ENCODE measurements at places on chromosomes 1 and 21.

- DNase-seq: no peak
These were observed 9.2 kb upstream of the GJB5 start for GRCh38 chr1:34745666-34746065.

- DNase-seq: no peak
These were observed 67.9 kb upstream of the ARID1A start for GRCh38 chr1:26627954-26628353.

DNA sequence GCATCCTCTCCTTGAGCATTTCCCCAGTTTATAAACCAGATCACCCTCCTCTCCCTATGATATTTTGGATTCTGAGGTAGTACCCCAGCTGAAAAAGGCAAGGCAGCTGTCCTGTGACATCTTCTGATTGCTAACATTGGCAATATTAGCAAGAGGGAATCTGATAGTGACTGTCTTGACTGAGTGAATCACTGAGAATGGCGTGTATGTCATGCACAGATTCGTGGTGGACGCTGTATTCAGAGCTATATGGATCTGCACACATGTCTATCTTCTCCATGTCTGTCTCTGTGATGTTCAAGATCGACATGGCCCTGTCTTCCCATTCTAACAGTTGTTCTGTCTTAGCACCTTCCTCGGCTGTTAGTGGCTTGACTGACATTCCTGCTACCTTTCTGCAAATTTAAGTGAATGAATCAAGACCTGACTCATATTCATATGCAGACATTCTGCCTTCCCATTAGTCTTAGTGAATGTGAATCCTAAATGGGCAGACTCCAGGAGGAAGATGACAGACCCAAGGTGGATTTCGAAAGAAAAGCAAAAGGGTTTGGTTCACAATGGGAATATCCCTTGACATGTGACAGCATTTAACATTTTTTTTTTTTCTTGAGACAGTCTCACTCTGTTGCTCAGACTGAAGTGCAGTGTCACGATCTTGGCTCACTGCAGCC lies 97.7 kb downstream of the PGBD5 start:
- DNase-seq: no peak

GRCh38 chr1:238254935-238255334 lies 364.2 kb upstream of the ZP4 start:
- no peak for DNase-seq

- no peak for DNase-seq
These were observed 176.6 kb downstream of the VPS13D start for GRCh38 chr1:12406211-12407021.

- DNase-seq: no peak
These were observed 22.0 kb upstream of the RCAN1 start for GRCh38 chr21:34636961-34637360.

GRCh38 chr1:212515329-212515760 lies 82.6 kb downstream of the NENF start:
- DNase-seq: no peak

DNA sequence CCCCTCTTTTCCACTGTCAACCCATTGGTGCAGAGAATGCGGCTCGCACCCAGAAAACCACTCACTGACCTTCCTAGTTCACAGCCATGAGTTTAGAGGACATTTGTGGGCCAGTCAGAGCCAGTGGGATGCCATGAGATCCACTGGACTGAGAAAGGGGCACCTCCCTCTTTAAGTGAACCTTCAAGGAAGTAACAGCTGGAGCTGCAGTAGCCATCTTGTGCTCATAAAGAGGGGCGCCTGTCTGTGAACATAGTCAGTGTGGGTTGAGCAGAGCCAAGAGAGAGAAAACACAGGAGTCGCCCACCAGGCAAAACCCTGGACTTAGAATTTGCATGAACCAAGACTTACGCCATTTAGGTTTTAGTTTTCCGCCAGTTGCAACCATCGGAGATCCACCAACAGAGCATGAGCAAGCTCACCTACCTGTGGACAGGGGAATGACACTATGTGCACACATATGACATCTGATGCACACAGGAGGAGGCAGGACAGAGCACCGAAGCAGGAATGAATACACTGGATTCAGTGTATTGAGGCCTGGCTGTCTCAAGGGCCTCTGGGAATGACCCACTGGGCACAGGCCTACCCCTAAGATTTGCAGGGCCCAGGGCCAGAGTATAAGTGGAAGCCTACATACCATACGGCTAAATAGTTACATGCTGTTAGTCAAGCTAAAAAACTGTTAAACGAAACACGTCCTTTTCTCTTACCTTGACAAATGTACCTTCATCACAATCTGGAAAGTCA lies 151.6 kb downstream of the GRIK3 start:
- DNase-seq: no peak

GRCh38 chr21:34960687-34961086 lies 88.4 kb downstream of the RUNX1 start:
- DNase-seq: no peak

DNA sequence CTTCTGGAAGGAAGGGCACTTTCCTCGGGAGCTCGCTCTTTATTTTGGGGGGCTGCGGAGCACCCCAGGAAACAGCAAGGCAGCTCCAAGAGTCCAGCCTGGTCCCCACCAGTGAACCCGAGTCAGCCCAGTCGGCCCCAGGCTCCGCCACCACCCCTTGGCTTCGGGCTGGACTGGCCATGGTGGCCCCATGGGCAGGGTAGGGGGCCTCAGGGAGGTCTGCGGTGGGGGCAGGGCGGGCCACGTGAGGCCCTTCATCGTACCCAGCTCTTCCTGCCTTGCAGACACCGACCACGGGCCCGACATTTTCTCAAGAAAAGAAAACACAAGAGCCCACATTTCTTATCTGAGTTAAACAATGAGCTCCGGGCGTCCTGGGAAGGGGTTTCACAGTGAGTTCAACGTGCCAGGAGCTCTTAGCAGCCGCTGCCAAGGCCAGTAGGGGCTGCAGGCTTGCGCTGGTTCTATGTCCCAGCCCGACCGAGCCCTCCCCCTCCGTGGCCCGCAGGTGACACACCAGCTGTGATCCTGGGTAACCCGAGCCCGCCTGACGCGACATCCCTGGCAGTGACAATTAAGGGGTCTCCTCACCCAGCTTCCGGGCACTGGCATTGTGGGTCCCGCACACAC lies 66.2 kb downstream of the PRDM16 start:
- DNase-seq: no peak

- peak; percentile 17 for DNase-seq
These were observed 246.2 kb downstream of the NPHP4 start for GRCh38 chr1:5745800-5746610.

DNA sequence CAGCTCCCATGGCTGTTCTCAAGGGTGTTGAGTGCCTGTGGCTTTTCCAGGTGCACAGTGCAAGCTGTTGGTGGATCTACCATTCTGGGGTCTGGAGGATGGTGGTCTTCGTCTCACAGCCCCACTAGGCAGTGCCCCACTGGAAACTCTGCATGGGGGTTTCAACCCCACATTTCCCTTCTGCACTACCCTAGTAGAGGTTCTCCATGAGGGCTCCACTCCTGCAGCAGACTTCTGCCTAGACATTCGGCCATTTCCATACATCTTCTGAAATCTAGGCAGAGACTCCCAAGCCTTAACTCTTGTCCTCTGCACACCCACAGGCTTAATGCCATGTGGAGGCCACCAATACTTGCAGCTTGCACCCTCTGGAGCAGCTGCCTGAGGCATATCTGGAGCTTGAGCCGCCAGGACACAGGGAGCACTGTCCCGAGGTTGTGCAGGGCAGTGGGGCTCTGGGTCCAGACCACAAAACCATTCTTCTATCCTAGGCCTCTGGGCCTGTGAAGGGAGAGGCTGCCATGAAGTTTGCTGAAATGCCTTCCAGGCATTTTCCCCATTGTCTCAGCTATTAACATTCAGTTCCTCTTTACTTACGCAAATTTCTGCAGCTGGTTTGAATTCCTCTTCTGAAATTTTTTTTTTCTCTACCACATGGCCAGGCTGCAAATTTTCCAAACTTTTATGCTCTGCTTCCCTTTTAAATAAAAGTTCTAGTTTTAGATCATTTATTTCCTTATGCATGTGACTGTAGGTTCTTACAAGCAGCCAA lies 8.8 kb upstream of the CAPN8 start:
- DNase-seq: no peak

DNA sequence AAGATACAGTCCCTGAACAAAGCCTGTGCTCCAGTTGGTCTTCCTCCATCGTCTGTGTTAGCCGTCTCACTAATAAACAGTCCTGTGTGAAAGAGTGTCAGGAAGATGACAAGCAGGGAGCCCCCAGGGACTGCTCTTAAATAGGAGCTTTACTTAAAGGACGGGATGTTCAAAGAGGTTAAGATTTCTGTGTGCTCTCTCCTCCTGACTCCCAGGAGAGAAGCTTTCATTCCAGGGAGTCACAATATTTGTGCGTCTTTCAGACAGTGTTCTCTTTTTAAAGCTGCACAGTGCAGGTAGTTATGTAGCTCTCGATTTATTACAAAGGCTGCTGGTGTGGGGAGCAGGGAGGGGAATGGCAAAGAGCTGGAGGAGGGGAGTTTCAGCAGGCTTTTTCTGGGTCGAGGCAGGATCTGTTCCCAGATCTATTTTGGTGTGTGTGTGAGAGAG lies 43.5 kb downstream of the STYXL2 start:
- DNase-seq: no peak

DNA sequence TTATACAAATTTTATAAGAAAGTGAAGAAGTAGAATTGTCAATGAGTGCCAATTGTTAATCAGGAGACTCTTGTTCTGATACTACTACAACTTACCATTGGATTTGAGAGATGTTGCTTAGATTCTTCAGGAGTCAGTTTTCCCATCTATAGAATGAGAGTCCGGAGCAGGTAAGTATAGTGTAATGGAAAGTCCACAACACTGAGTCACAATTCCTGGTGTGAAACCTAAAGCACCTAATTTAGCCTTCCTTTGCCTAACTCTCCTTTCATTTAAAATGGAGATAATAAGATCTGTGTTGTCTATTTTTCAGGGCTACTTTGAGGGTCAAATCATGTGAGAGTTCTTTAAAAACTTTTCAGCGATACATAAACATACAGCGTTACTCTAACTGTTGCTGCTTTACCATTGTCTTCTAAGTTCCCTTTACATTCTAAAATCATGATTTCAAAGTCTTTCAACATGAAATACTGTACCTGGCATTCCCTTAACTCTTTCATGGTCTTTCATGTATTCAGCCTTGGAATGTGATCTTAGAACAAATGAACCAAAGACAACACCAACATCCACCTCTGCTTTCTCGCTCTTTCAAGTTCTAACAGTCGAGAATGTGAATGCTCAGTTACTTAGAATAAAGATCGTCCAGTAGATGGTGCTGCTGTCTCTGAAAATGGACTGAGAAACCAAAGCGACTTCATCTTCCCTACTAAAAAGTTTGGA lies 90.9 kb downstream of the SLC30A10 start:
- DNase-seq: no peak

GRCh38 chr1:206039046-206039973 lies 13.7 kb upstream of the RHEX start:
- no peak for DNase-seq

DNA sequence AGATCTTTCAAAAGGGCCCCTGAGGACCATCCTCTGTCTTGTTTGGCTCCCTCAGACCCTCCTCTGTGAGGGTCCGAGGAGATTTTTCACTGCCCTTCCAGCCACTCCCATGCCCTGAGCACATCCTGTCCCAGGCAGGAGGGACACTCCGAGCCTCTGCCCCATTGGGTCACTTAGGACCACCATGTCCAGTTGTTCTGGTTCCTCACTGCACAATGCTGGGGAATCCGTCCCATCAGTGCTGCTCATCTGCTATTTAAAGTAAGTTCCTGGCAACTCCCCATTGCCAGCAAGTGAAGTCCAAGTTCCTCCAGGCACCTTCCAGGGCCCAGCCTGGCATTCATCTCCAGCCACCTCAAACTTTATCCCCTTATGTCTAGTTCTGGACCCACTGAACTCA lies 117.5 kb upstream of the GRIK3 start:
- no peak for DNase-seq

- DNase-seq: no peak
These were observed 69.9 kb downstream of the NAV1 start for GRCh38 chr1:201608635-201609395.

DNA sequence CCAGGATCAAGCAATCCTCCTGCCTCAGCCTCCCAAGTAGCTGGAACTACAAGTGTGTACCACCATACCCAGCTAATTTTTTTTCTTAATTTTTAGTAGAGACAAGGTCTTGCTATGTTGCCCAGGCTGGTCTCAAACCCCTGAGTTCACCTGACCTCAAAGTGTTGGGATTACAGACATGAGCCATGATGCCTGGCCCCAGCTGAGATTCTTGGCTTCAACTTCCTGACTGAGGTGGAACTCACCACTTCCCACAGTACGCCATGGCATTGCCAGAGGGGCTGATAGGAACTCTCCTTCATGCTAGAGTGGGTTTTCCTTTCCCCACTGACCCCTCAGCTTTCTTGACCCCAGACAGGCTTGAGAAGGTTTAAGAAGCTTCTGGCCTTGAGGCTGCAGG lies 251.0 kb upstream of the CSF3R start:
- no peak for DNase-seq

GRCh38 chr1:246052603-246053002 lies 454.5 kb downstream of the SMYD3 start:
- DNase-seq: no peak

Data from stimulated activated CD8-positive, alpha-beta memory T cell treated with anti-CD3 and anti-CD28 coated beads, Interleukin-4, amount 100 ng/mL, for 1 hour (primary cell).